ENCODE measurements at places on chromosomes 1 and 21.

DNA sequence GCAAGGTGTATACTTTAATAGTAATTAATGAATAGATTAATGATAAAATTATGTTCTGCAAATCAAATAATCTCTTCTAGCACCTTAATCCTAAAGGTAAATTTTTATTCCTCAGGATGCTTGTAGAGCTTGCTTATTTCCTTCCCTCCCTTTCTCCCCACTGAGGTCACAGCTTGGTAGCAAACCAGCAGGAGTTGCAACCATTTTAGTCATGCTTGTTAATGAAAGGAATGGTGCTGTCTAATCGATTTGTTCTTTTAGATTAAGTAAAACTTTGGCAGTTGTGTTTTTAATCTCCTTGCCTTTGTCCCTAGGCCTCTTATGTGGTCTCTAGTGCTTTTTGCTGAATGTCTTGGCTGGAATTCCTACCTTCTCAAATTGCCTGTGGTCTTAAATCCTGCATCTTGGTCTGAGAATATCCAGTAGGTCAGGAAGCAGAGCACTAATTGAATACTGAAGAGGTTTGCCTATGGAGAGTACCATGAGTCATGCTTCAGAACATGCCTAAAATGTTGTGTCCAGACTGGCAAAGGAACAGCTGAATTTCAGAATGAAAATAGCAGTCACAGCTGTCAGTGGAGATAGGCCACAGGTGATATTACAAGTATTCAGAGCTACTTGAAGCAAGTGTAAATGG lies 36.3 kb upstream of the RWDD3 start:
- DNase-seq, result no peak

DNA sequence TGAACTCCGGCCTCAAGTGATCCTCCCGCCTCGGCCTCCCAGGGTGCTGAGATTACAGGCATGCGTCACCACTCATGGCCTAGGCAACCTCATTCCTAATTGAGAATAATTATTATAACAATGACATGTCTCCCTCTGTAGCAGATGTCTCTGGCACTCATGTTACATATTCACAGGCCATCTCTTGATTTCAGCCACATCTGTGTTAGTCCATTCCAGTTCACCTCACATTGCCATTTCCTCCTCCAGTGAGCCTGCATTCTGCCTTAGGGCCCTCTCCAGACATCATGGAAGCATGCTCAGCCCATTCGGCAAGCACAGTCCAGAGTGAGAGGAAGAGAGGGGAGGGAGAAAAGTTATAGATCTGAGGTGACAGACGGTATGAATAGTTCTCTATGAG lies 32.5 kb downstream of the CDKN2C start:
- DNase-seq, result no peak

DNA sequence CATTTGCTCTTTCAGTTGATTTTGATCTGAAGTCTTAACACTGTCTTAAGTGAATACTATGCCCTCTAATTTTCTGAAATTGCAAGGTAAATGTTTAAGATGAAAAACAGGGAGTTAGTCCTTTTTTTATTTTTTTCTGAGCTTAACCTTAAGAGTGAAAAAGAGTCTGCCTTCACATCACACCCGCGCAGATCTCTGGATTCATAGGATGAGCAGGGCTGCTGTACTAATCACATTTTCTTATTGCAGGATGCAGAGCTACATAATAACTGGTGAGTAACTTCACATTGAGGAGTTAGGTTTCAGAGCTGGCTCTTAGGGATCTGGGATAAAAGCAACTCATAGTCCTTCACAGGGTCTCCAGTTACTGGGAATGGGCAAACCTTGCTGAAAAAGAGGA lies 188.7 kb upstream of the ATP1B1 start:
- DNase-seq, result no peak

DNA sequence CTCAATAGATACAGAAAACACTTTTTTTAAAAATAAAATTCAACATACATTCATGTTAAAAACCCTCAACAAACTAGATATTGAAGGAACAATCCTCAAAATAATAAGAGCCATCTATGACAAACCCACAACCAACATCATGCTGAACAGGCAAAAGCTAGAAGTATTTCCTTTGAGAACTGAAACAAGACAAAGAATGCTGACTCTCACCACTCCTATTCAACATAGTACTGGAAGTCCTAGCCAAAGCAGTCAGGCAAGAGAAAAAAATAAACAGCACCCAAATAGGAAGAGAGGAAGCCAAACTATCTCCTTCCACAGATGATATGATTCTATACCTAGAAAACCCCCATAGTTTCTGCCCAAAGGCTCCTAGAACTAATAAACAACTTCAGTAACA lies 46.2 kb upstream of the IVNS1ABP start:
- DNase-seq, result no peak

GRCh38 chr1:50978144-50978851 lies 8.3 kb downstream of the CDKN2C start:
- peak; percentile 86 for DNase-seq

- DNase-seq, result no peak
Measured at GRCh38 chr1:38301040-38301439, 254.4 kb upstream of the POU3F1 start.

DNA sequence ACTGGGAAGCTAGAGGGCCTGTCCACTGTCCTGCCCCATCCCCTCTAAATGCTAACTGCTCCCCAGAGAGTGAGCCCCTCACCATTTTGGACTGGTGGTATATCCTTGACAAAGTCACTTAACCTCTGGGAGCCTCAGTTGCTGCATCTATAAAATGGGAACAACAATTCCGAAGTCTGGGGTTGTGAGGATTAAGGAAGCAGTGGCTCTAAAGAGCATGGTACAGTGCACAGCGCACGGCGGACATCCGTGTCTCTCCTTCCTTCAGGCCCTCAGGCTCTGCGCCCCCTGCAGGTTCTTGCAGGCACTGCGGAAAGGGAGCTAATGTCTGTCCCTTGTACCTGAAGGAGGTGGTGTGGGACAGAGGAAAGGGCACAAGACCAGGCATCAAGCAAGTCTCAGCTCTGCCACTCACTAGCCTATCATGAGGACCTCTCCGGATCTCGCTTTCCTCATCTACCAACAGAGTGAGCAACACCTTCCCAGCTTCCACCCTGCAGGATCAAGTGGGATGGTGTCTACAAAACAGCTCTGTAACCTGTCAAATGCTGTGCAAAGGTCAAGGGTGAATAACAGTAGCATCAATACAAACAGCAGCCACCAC lies 20.1 kb downstream of the ECE1 start:
- DNase-seq, result peak; percentile 95

DNA sequence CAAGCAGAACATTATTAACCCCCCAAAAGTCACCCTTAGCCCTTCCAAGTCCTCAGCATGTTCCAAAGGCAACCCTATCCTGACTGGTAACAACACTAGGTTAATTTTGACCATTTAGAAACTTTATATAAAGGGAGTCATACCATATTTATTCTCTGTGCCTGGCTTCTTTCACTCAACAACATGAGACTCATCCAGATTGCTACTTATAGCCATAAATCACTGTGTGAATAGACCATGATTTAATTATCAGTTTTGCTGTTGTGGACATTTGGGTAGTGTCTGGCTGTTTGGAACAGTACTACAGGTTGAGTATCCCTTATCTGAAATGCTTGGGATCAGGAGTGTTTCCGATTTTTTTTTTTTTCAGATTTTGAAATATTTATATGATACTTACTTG lies 252.1 kb downstream of the DISC1 start:
- DNase-seq, result no peak

DNA sequence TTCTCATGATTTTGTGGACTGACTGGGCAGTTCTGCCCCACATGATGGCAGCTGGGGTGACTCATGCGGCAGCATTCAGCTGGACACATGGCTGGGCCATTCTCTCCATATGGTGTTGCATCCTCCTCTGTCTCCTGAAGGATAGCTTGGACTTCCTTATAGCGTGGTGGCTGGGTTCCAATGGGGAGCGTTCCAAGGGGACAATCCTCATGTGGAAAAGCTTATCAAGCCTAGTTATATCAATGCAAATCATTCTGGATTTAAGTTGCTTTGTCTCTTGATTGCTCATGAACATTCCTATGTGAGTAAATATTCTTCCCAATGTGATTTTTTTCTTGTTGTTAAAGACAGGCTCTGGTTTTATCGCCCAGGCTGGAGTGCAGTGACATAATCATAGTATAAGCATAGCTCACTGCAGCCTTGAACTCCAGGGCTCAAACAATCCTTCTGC lies 13.2 kb upstream of the SLC2A1 start:
- no peak for DNase-seq

DNA sequence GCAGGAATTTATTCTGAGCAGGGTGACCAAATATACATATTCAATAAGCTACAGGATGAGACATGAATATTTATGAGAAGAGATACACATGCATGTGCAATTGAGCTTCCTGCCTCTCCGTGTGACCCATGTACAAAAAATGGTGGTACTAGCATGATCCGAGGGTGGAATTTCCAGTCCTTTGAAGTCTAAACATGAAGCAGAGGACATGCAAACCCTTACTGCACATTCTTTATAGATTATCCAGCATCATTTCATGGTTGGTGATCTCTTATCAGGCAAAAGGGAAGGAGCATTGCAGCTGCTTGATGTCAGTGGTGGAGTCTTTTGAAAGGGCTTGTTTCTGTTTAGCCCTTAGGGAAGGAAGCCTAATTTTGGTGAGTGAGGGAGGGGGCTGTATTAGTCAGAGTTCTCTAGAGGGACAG lies 448.6 kb downstream of the SETD4 start:
- DNase-seq, result no peak
